NAMALWA (cell line): ENCODE measurements at places on chromosomes 5 and 9.

DNA sequence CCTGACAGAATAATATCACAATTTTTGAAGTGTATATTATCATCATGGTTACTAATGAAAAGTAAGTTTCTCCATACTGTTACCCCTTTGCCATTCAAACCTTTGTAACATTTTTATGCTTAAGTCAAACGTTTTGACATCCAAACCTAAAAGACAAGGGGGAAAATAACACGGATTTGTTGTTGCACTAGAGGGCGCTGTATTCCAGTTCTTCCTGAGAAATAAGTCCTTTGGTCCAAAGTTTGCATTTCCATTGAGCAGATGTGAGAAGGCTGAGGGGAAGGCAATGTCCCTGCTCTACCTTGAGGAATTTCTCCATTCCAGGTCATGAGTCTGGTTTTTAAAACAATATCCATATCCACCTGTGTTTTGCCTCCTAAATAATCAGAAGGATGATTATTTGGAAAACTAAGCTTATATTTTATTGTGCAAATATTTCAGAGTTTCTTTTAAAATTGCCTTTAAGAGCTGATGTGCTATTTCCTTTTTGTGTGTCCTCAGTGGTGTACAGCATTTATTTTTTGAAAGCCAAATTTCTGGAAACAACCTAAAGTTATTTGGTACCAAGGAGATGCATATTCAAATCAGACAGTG is 9.7 kb downstream of the LECT2 start:
- DNase-seq = peak; percentile 73

DNA sequence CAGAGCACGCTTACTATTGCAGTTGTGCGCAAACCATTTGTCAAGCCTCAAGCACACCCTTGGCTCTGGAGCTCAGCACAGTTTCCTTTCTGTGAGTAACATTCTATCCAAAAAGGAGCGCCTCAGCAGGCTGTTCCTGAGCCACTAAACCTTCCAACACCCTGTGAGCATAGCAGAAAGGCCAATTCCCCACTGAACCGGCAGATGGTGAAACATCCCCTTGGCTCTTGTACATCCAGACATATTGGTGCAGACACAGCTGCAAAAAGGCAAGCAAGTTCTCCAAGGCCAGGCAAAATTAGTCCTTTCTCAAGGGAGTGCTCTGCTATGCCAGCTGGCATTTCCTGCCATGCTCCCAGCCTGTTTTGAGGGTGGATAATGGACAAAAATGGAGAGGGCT is 44.1 kb upstream of the CEMIP2 start:
- no peak for DNase-seq

GRCh38 chr9:89218040-89218928 is 39.7 kb upstream of the SHC3 start:
- no peak for DNase-seq

DNA sequence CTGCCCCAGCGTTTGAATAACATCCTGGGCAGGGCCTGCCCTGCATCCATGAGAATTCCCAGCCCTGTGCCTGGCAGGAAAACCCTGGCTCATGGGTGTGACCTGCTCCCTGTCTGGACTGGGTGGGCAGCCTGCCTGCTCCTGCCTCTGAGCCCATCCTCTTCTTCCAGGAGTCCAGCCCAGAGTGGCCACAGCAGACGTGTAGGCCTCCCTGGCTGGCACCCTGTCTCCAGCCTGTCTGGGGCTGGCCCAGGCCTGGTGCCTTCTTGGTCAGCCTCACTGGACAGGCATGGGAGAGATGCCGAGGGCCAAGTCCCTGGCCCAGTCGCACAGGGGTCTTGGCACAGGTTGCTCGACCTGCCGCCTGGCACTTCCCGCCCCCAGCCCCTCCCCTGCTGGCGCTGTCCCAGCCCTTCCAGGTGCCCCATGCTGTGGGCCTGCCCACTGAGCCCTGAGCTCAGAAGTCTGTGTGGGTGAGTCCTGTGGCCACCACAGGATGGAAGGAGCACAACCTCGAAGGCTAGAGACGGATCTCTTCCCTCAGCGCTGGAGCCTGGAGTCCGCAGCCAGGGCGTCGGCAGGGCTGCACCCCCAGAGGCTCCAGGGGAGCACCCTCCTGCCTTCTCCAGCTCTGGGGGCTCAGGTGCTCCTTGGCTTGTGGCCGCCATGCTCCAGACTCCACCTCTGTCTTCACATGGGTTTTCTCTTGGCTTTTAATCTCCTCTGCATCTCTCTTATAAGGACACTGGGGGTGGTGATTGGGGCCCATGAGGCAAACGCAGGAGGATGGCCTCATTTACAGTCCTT is 11.8 kb upstream of the COL5A1 start:
- no peak for DNase-seq

DNA sequence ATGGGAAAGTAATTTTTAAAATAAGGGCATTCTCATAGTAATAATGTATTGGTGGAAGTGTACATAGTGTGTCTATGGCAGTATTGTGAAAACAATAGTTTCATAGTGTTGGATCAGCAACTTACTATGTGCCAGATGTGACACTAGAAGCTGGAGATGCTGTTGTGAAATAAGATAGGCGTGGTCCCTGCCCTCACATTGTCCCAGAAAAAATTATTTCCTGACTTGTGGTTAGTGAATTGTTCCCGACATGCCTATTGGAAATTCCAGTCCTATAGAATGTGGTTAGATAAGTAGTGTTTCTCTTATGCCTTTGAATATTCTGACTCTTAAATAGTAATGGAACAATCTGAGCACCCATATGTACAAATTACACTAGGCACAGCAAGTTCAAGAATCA is 55.3 kb upstream of the MTAP start:
- DNase-seq = no peak

GRCh38 chr5:124921694-124922093 is 175.3 kb upstream of the ZNF608 start:
- DNase-seq = no peak

DNA sequence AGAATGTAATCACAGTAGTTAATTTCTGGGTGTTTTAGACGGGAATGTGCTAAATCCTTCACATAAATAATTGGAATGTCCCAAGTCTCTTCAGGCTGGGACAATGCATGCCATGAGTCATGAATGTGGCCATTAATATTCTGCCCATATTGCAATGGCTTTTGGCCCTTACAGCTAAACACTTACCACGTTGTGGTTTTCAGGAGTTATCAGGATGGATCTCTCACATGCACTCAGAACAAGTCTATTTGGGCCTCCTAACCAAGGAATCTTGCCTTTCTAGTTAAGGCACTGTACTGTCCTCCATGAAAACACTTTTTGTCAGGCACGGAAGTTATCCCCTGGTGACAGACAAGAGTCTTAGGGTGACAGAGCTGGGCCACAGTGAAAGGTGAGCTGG is 32.7 kb downstream of the PKD2L2 start:
- DNase-seq = no peak

GRCh38 chr9:109452761-109453160 is 45.3 kb downstream of the PTPN3 start:
- no peak for DNase-seq

- DNase-seq = peak; percentile 94
These were observed 39.6 kb upstream of the TRIM36 start for GRCh38 chr5:115209279-115209678.

DNA sequence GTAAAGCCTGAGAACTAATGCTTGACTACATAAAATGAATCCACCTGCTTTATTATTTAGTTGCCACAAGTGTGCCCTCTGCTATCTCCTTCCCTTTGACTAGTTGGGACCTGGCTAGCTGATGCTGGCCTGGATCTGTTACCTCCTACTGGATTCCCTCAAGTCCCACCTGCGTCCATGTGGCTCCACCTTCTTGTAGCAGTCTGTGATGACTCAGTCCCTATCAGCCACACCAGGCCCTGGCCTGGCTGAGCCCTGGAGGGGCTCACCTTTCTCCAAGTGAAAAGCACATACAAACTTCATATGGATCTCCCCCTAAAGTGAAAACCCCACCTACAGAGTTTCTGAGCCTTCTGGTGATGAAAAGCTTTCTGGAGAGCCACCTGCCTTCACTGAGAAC is 611.4 kb downstream of the SEMA5A start:
- no peak for DNase-seq

DNA sequence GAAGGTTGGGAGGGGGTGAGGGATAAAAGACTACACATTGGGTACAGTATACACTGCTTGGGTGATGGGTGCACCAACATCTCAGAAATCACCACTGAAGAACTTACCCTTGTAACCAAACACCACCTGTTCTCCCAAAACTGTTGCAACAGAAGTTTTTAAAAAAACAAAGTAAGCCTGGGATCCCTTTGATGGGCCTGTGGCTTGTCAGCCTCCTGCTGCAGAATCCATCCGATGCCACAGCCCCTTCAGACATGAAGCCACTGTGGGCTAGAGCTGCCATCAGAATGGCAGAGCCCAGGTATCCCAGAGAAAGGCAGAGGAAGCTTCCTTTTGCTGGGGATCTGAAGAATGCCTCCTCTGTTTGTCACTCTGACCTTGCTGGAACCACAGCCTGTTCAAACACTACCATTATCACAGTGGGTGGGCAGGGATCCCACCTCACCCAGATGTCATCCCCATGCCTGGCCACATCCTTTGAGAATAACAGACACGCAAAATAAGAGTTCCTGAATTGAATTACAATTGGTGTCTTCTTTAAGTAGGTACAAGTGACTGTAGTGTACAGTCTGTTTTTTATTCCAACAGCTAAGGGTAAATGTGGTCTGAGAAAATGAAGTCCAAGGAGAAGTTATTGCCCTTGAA is 78.1 kb upstream of the DIRAS2 start:
- DNase-seq = no peak

DNA sequence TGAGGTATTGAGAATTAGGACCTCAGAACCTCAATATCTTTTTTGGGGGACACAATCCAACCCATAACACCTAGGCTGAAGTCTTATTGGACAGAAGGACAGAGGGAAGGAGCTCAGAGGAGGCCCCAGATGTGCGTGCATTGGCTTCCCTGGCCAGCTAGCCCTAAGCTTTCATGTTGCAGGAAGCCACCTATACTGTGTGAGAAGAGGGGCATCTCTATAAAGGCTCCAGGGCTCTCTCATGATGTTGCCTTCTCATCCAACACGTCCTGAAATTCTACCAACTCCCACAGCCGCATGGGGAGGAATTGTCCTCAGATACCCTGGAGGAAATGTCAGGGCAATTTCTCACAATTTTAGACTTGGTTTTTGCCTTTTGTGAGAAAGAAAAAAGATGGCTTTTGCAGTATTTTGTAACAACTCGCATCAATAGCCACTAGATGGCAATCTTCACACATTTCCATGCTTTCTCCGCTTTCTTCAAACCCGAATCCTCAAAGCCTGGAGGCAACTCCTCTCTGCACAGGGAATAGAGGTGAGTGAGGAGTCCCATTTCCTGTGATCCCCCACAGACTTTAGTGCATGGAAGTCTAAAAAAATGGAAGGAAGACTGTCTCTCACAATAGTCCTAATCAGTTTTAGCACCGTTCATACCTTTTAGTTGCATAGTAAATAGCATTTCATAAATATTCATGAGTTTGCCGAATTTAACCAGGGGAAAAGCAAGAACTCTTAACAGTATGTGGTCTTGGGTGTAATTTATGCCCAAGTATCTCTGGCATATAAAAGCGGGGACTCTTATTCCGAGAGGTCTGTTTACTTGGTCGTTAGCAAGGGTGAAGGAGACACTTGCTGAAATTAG is 7.4 kb upstream of the PPP3R2 start:
- DNase-seq = peak; percentile 67

DNA sequence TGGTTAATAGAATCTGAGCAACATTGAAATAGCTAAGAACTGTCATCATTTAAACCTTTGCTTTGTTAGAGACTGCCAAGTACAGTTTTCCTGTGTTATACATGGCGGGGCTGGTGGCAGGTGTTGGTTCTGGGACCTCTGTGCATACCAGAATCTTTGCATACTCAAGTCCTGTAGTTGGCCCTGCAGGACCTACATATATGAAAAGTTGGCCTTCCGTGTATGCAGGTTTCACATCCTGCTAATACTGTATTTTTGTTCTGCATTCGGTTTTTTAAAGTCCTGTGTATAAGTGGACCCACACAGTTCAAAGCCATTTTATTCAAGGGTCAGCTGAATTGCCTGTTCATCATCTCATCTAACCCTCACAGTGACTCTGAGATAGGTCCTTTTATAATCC is 36.4 kb downstream of the LARP1 start:
- no peak for DNase-seq

DNA sequence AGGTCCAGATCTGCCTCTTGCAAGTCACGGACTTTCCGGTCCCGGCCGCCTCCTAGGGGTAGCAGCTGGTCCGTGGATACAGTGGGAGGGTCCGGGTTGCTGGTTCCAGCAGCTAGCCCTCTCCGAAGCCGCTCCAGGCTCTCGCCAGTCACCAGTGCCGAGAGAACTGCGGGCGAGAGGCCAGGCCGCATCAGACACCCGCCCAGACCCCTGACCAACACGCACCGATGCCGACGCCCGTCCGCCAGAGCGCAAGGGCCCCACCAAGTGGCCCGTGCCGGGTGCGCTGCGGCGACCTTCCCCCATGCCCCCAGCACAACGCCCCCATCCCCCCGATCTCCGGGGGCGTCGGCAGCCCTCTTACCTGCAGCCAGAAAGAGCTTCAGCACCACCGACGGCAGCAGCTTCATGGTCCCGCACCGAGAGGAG is 470 bp downstream of the HBEGF start:
- DNase-seq = no peak

DNA sequence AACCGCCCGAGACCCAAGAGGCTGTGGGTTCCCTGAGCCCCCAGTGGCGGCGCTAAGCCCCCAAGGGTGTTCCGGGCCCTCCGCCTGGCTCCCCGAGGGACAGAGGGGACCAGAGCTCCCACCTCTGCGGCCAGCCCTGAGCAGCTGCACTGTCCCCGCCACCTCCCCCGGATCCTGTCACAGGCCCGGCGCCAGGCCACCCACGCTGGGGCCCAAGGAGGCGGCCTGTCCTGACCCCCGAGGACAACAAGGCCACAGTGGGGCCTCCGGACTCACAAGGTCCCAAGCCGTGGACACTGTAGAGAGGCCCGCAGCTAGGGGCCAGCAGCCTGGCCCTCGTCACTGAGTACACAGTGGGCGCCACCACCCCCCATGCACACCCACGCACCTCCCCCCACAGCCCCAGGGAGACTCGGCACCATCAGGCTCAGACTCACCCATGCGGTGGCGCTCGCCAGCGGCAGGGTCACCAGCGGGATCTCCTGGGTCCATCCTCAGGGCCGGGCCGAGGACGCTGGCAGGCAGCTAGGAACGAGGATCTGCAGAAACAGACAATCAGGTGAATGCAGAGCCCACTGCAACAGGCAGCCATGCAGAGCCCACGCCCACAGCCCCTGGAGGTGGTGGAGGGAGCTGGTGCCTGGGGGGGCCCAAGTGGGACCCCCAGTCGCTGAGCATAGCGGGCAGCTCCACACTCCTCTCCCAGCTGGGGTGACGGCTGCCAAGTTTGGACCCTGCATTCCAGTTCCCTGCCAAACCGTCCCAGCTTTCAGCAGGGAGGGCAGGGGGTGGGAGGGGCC is 27.9 kb downstream of the EXD3 start:
- DNase-seq = no peak

DNA sequence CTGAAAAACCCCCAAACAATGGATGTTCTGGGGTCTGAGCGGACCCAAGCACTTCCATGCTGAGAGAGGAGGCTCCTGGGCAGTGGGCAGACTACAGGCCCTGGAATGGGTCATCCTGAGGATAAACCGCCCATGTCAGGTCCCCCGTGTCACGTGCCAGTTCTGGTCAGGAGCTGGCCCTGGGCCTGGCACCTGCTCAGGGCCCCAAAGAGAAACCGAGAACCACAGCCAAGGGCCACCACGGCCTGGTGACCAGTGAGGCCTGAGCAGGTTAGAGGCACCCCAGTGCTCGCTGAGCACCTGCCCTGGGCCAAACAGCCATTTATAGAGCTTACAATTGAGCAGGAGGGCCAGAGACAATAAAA is 15.8 kb downstream of the LMAN2 start:
- DNase-seq = no peak

- no peak for DNase-seq
These were observed 708.6 kb upstream of the WWC1 start for GRCh38 chr5:167582886-167583285.

- no peak for DNase-seq
These were observed 24.3 kb upstream of the SPEF2 start for GRCh38 chr5:35593338-35593737.
